Activated naive CD8-positive, alpha-beta T cell treated with anti-CD3 and anti-CD28 coated beads, Interleukin-2, amount 50 U/mL, for 24 hours (primary cell): ENCODE measurements at places on chromosomes 13 and 19.
A peak's percentile ranks its signal among the peaks of the same experiment; 100 is the strongest.

- DNase-seq: no peak
Observed at GRCh38 chr13:48281556-48281955, 22.0 kb upstream of the RB1 start.

- DNase-seq: no peak
Observed at GRCh38 chr13:44746690-44747089, 170.6 kb upstream of the TSC22D1 start.

DNA sequence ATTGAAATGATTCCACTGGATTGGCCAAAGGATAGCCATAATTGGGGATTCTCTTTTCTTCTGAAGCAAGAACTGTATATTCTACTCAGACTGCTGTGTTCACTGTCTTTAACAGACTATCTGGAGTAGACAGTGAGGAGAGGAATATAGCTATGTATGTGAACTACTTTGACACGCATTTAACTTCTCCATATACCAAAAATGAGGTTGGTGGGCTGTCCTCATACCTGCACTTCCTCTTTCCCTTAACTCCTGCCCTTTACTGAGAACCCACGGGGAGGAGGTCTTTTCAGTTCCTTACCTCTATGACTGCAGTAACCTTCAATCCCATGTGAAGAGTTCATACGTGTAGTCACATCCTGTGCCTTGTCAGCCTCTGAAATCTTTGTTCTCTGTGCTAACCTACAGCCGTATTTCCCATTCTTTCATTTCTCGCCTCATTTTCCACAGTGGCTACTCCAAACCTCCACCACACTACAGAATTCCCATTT, 305.8 kb downstream of the MTUS2 start:
- DNase-seq: no peak

GRCh38 chr19:58154287-58154678, 3.7 kb upstream of the ZNF329 start:
- peak; percentile 12 for DNase-seq

DNA sequence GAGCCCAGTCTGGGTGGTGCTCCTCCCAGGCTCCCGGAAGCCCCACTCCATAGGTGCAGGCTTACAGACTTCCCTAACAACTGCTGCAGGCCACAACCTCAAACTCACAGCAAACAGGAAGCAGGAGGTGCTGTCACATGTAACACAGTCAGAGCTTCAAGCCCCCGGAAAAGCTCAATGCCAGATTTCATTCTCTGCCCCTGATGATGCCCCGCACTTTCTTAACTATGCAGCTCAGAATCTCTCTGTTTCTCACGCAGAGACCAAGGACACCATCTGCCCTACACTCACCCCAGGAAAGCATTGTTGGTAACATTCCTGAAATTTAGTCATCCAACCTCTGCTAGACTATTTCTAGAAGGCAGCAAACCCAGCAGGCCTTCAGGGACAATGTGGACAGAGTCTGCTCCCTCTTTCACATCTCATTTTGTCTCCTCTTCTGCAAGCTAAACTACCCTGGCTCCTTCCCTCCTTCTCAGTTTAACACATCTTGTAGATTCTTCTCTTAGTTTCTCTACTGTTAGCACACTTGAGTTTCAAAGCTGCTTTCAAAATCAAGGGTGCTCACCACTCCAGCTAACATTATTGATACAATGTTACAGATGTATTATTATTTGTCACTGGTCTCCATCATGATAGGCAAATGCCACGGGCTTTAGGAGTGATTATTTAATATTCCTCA, 162.5 kb downstream of the KCTD12 start:
- peak; percentile 1 for DNase-seq

- DNase-seq: peak; percentile 96
Observed at GRCh38 chr13:30114571-30115256, 192.6 kb downstream of the KATNAL1 start.

DNA sequence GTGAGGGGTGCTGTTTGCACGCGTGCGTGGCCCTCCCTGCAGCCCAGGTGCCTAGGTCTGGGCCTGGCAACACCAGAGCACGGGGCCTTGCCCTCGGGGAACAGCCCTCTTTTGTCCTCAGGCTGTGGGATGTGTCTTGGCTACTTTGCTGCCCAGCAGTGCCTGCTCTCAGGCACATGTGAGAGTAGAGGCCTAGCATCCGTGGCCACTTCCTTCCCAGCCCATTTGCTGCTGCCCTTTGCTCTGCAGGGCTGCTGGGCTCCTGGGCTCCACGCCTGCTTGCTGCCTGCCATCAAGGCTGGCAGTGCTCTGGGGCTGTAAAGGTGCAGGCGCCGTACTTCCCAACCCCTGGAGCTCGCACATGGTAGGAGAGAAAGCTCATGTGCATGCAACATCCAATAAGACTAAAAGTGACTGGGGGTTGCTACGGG, 46.6 kb downstream of the CAPN12 start:
- no peak for DNase-seq

DNA sequence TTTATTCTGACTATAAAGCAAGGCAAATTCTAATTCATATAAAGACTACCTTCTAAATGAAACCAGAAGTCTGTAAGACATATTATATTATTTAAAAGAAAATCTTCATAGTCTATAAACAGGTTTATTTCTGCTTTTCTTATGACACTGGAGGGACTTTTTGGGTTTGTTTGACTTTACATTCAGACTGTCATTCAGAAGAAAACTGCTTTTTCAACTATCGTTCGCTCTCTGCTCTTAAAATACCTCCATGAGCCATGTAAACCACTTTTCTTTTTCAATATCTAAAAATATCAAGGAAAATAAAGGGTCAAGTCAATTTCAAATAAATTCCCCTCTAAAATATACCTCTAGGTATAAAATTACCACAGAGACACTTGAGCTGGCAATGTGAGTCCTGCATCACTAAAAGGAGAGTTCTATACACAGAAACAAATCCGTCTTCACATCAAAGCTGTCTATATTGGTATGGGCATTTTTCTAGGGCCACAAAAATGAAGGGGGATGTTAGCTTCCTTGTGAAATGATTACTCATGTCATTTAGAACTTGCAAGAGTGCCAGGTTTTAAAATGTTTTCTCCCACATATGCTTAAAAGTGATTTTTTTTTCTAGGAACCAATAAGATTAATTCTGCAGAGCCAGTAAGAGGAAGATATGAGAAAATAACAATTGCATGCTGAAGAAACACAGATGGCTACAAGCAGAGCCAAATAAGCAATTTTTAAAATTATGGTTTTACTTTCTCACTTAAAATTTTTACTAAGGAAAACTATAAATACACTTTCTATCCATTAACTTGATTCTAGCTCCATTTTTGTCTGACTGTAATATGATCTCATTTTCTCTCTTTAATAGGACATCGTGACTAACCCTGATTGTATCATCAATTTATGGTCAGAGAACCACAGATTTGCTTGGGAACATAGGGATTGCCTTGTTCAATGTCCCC, 181.8 kb downstream of the TBC1D4 start:
- DNase-seq: no peak

GRCh38 chr13:80499536-80500290, 158.8 kb upstream of the SPRY2 start:
- no peak for DNase-seq

GRCh38 chr19:11821474-11822109, 7.5 kb downstream of the ZNF440 start:
- no peak for DNase-seq

- no peak for DNase-seq
Observed at GRCh38 chr19:55594996-55595545, 4.2 kb downstream of the FIZ1 start.

DNA sequence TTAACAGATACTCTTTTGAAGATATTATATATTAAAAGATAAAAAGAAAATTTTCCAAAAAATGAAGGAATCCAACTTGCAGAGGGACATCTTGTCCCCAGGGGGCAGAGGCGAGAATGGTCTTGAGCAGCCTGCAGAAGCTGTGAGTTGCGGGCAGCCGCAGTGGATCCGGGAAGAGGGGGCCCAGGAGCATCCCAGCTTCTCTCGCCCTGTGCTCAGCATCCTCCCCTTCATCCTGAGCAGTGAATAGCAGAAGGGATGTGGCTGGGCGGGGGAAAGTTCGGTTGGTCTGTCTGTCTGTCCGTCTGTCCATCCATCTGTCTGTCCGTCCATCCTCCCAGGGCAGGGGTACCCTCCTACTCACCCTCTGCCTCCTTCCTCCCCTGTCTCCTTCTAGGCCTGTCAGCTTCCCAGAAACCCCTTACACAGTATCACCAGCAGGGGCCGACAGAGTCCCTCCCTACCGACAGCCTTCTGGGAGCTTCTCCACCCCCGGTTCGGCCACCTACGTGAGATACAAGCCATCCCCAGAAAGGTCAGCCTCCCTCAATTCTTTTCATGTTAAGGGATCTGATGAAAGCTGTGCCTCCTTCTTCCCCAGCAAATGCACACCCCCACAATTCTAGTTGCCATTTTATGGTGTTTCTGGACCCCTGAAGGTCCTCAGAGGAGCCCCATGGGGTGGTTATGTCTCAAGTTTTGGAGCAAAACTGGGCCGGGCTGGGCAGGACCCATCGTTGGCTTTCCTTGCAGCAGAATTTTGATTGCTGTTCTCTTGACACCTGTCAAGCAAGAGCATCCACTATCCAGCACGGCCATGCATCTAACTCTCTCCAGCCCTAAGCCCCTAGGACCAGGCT, 81.6 kb downstream of the DPF1 start:
- peak; percentile 67 for DNase-seq

GRCh38 chr19:48351341-48351752, 12.4 kb downstream of the TMEM143 start:
- peak; percentile 88 for DNase-seq

DNA sequence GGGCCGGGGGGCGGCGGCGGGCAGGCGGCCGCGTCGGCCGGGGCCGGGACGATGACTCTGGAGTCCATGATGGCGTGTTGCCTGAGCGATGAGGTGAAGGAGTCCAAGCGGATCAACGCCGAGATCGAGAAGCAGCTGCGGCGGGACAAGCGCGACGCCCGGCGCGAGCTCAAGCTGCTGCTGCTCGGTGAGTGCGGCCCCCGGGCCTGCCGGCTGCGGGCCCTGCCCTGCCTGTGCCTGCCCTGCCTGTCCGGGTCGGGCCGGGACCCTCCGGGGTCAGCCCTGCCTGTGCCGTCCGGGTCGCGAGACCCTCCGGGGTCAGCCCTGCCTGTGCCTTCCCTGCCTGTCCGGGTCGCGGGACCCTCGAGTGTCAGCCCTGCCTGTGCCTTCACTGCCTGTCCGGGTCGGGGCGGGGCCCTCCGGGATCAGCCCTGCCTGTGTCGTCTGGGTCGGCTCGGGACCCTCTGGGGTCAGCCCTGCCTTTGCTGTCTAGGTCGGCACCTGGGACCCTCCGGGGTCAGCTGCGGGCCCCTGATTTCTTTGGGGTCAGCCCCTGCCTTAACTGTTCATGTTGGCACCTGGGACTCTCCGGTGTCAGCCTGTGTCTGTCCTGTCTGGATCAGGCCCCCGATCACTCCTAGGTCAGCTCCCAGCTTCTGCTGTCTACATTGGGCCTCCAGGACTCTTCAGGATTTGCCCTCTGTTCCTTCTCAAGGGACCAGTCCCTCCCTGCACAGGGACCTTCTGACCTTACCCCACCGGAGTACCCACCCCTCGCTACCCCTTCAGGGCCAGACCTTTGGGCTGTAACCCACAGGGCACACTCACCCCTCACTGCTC, 659 bp downstream of the GNA11 start:
- peak; percentile 37 for DNase-seq
